Activated B cell treated with CpG ODN at 0.5 μM for 24 hours (primary cell): ENCODE measurements at places on chromosomes 1 and 21.

DNA sequence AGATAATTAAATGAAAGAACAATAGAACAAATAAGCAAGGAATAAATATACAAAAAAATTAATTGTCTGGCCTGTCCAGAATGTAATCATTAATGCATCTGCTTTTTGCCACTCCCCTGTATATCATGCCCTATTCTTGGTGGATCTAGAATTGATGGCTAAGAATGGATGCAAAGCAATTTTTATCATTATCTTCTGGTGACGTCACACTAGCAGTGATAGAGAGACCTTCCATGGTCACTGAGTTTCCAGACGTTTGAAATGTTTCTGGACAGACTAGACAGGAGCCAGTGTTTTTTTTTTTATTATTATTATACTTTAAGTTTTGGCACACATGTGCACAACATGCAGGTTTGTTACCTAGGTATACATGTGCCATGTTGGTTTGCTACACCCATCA lies 563.0 kb downstream of the NEGR1 start:
- DNase-seq: no peak

DNA sequence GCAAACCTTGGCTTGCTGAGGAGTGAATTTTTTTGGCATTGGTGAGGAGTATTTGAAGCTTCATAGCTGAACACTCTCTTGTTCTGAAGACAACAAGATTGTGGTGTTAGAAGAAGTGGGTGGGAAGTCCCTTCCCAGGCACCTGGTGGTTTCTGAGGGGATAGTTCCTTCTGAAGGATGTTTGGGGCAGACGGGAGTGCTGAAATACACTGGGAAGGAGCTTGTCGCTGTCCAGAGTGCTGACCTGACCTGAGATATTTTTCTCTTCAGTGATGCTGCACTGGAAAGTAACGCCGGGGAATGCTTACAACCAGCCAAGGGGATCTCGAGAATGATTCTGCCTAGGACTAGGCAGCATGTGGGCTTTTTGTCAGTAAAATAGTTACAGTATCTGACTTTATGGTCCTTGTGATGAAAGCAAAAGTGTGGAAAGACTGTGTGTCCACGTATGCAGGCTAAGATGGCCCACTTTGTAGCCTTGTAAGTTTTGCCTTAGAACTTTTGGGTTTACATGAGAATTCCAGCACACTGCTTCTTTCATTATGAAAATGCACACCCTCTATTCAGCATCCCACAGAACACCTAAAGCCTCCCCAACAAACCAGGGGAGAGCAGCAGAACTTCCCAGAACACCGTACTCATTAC lies 33.1 kb upstream of the NFASC start:
- no peak for DNase-seq

- DNase-seq: no peak
These were observed 367.6 kb upstream of the ZRANB2 start for GRCh38 chr1:71448444-71448843.

DNA sequence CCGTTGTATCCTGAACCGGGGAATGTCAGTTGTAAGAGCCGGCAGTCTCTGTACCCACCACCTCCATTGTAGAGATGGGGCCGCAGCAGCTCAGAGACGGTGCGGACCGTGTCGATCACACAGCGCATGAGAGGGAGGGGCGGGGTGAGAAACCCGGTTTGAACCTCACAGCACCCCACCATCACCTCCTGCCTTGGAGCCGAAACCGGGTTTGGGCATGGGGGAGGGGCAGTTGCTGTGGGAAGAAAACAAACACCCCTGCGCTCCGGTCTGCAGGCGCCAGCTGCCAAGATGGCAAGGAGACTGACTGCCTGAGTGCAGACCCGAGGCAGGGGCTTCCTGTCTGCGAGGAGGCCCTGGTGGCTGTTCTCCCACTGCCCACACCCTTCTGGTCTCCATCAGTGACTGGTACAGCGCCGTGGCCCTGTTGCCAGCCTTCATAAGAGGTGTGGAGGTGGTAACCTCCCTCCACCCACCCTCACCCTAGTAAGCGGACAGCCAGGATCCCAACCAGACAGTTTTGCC lies 69.2 kb upstream of the SSBP3 start:
- no peak for DNase-seq

- DNase-seq: no peak
These were observed 498.1 kb downstream of the NEGR1 start for GRCh38 chr1:71784241-71784640.

DNA sequence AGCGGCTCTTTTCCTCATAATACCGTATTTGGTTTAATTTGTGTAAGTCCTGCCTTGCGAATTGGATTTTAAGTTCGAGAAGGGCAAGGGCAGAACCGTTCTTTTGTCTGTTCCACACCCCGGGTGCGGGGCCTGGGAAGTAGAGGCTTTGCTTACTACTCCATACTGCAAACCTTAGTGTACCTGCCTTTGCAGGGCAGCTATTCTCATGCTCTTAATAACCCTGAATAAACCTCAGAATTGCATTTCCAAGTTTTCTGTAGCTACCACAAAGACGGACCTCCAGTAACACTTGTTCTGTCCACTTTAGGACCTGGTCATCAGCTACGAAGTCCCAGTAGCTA lies 657 bp upstream of the HNRNPU start:
- no peak for DNase-seq

GRCh38 chr1:109513110-109513710 lies 3.7 kb upstream of the AMIGO1 start:
- no peak for DNase-seq

GRCh38 chr1:51512606-51513005 lies 6.5 kb downstream of the EPS15 start:
- no peak for DNase-seq

- DNase-seq: no peak
These were observed 55.3 kb downstream of the GIPC2 start for GRCh38 chr1:78101051-78101450.

DNA sequence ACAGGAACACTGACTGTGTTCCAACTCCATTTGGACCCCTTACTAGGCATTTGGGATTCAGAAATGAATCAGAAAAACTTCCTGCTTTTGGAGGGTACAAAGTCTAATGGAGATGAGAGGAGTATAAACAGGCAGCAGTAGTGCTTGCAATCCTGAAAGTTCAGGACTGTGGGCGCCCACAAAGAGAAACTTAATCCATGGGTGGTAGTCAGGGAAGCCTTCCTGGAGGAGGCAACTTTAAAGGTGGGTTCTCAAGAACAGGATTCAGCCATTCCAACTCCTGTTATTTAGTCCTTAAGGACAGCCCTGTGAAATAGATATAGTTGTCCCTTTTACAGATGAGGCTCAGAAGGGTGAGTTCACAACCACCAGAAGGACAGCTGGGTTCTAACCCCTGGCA lies 2.0 kb upstream of the LDLRAP1 start:
- DNase-seq: no peak

GRCh38 chr1:87612956-87613355 lies 284.3 kb downstream of the LMO4 start:
- no peak for DNase-seq

GRCh38 chr1:3251807-3252428 lies 182.9 kb downstream of the PRDM16 start:
- no peak for DNase-seq

GRCh38 chr1:206143537-206144172 lies 26.5 kb upstream of the AVPR1B start:
- no peak for DNase-seq

DNA sequence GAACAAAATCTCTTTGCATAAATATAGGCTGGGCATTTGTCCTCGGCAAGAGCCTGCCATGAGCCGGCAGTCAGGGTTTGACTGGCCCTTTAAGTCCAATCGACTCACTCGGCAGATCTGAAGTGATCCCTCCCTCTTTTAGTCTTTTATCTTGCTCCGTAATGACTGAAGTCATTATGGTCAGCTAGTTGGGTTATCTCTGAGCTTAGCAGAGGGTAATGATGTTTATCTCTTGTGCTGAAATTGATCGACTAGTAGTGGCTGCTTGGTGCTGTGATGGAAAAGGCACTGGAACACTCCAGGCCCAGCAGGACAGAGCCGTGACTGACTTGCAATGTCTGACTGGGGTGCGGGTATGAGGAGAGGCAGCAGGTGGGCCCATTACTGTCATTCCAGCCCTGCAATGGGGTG lies 468 bp upstream of the ABCA4 start:
- DNase-seq: no peak

DNA sequence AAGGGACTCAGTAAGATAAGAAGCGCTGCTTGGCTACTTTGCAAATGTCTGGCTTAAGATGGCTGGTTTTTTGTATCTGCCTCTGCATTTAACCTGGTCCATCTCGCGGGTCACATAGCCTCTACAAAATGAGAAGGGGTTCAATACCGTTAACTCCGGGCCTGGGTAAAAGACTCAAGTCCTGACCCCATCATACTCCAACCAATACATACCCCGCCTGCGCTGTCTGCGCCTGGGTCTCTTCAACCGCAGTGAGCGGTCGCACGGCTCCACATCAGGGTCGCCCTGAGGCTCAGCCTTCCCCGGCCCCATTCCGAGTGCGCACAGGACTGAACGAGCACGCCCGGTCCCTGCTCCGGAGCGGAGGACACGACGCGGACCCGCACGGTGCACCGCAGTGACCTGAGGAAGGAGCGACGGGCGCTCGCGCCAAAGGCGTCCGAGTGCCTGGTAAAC lies 558 bp upstream of the PGD start:
- no peak for DNase-seq

GRCh38 chr1:205772607-205773032 lies 2.7 kb downstream of the RAB29 start:
- no peak for DNase-seq

DNA sequence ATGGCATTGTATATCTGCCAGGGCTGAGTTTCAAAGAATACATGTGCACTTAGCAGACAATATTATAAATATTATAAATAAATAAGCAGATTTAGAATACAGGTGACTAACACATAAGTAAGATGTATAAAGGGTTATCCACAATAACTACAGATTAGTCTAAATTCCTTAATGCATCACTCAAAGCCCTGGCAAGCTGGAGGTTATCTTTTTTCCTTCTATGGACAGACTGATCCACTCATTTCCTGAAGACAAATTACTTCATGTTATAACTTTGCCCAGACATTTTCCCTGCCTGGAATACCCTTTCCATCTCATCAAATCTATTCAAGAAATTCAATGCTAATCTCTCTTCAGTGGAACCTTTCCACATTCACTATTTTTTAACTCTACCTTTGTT lies 38.8 kb downstream of the LUZP1 start:
- DNase-seq: no peak

GRCh38 chr1:38953433-38953860 lies 11.8 kb upstream of the RHBDL2 start:
- DNase-seq: no peak

GRCh38 chr1:58710190-58711085 lies 10.6 kb upstream of the MYSM1 start:
- no peak for DNase-seq

DNA sequence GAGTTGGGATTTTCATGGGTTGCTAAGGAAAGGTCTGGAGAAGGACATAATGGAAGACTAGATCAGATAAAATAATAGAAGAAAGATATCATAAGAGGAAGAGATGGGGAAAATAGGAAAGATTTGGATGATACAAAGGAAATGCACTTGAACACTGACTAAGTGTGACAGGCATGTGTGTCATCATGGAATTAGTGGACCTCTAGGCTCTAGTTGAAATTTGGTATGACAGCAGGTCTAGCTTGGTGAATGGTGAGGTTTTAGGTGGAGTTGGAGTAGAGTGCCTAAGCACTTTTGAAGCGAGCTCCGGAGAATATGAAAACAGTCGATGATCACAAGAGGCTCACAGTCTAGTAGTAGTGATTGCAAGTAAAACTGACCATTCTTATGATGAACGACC lies 73.0 kb upstream of the PTGS2 start:
- DNase-seq: no peak

GRCh38 chr1:41499591-41499990 lies 15.1 kb upstream of the EDN2 start:
- no peak for DNase-seq

DNA sequence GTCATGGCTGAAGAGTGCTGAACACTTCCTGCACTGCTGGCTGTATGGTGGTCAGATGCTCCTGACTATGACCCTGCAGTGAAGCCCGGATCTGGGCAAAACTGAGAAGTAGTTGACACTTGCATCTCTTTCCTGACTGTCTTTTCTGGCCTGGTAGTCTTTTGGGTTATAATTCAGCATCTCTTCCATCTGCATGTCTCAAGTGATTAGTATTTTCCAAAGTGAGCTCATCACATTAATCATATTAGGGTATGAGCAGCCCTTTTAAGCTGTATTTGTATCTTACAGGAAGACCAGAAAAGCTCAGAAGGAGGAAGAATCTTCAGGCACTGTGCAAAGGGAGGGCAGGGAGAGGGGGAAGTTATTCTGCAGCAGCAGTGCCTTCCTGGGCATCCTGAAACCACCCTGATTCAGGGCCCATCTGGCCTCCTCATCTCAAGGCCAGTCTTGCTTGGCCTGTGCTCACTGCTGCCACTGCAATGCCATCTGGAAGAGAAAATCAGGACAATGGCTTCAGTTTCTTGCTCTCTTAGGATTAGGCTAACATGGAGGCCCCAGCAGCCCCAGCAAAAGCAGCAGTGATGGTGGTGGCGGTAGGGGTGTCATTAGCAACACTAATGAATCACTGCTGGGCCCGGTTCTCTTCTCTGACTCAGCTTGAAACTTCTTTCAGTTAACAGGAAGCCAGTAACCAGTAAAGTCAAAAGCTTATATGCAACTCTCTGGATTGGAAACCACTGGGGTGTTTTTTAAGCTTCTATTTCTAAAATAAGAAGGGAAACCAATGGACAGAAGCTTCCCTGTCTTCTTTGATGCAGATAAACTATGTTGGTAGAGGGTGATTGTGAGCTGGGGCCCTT lies 63.3 kb upstream of the WDR26 start:
- DNase-seq: no peak

DNA sequence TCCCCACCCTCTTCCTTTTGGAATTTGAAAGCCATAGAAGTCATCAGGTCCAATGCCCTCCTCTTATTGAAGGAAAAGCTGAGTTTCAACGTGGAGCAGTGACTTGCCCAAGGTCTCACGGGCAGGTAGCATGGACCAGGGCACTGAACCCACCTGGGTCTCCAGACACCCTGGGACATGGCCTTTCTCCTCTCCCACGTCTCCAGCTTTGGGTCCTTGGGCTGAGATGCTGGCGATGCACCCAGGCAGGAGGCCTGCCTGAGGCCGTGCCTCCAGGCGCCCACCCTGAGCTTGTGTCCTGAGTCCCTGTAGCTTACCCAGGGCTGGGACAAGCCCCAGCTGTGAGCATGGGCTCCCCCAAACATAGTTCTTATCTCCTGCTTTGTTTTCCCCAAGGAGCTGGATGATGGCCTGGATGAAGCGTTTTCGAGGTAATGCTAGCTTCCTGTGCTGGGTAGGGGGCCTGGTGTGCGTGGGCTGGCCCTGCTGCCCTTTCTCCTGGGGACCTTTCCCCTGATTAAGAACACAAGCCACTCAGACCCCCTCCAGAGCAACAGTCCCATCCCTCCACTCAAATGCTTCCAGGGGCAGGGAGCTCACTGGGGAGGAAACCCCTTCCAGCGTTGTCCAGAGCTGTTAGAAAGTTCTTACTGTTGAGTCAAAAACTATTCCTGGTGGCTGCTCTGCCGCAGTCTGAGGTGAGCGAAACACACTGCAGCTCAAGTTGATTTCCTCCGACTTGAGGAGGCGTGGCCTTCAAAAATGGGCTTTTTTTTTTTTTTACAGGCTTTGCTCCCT lies 21.6 kb downstream of the LDLRAP1 start:
- DNase-seq: no peak
